ENCODE measurements at places on chromosomes 2 and 18. TPM values are rescaled to one million over a fixed set of nuclear protein-coding genes. Genes with fewer than 3 reads are reported as not detected.
A peak's percentile ranks its signal among the peaks of the same experiment; 100 is the strongest.

DNA sequence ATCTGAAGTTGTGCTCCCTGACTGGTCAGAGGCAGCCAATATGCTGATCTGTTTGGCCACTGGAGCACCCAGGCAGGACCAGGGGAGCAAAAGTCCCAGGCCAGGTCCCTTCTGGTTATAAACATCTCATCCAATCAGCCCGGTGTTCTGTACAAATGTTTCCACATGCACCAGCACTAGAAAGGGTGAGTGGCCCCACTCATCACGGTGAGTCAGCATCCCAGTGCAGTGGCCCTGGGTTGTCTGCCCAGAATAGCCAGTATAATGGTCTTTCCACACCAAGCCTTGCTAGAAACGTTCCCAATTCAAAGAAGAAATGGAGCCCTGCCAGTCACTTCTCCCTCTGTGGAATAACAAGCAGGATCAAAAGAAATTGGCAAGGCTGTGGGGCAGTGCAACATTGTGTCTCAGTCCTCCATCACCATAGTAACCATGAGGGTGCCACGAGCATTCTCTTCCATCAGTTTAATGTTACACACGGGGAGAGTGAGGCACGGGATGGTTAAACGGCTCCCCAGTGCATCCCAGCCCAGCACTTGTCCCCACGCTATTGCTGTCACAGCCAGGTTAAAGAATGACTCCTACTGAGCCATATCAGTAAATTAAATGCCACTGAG lies 174.9 kb downstream of the SEPTIN10 start:
- no peaks in the 10 kb centered on the region for H3K36me3 ChIP-seq
- no peaks in the 10 kb centered on the region for H3K4me1 ChIP-seq
- H3K27me3 ChIP-seq, result no peaks in the 10 kb centered on the region
- no peak for DNase-seq

DNA sequence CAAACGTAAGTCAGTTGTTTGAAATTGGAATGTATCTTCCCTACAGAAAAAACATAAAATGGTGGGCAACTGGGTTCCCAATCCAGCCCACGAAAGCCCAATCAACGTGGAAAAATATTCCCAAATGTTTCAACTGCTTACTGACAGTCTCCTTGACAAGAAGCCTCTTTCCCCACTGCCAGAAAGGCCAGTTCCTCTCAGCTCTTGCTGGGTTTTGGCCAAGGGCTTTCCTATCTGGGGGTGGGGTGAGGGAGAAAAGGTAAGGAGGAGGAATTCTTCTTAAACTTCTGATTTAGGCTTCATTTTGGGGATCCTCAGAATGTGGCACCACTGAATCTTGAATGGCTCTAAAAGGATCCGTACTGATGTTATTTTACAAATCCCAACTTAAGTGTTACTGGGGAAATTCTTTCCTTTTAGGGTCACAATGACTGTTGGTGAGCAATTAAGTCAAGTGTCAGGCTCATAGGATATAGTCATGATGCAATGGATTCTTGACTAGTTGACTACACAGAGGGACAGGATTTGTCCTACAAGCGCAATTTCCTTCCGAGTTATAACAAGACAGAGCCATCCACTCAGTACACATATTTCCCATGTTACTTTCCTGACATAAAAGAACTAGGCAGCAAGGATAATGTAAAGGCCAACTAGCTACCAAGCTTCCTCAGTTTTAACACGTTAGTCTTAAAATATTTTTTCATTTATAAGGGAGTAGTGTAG lies 73.6 kb downstream of the SPRED2 start:
- H3K27me3 ChIP-seq, result no peaks in the 10 kb centered on the region
- H3K4me1 ChIP-seq, result peaks cover 9% of the 10 kb centered on the region
- no peak overlapping the region for H3K4me3 ChIP-seq
- H3K27ac ChIP-seq, result no peak overlapping the region
- DNase-seq, result peak; percentile 10

GRCh38 chr2:11196246-11196645 lies 41.0 kb downstream of the SLC66A3 start:
- no peak overlapping the region for H3K4me3 ChIP-seq
- H3K36me3 ChIP-seq, result peaks cover 48% of the 10 kb centered on the region
- DNase-seq, result no peak
- H3K27me3 ChIP-seq, result no peaks in the 10 kb centered on the region
- peaks cover 11% of the 10 kb centered on the region for H3K4me1 ChIP-seq

- no peak overlapping the region for H3K4me3 ChIP-seq
- H3K36me3 ChIP-seq, result no peaks in the 10 kb centered on the region
- H3K4me1 ChIP-seq, result no peaks in the 10 kb centered on the region
Observed at GRCh38 chr2:145374165-145374564, 854.2 kb upstream of the ZEB2 start.

The ITGB6 gene
- not detected for polyA plus RNA-seq
